Stimulated activated CD8-positive, alpha-beta memory T cell treated with anti-CD3 and anti-CD28 coated beads, Interleukin-7, amount 100 ng/mL, for 1 hour (primary cell): ENCODE measurements at places on chromosomes 6 and 20.

- DNase-seq = no peak
These were observed 1.1 kb downstream of the PTPRK start for GRCh38 chr6:128519132-128519930.

GRCh38 chr6:155499574-155499973 lies 43.9 kb upstream of the NOX3 start:
- DNase-seq = no peak

- no peak for DNase-seq
These were observed 839.4 kb downstream of the MAFB start for GRCh38 chr20:39849664-39850063.

GRCh38 chr20:62186887-62187866 lies 4.3 kb downstream of the MTG2 start:
- DNase-seq = no peak

- DNase-seq = no peak
These were observed 11.9 kb upstream of the ZFAND3 start for GRCh38 chr6:37807656-37808055.

DNA sequence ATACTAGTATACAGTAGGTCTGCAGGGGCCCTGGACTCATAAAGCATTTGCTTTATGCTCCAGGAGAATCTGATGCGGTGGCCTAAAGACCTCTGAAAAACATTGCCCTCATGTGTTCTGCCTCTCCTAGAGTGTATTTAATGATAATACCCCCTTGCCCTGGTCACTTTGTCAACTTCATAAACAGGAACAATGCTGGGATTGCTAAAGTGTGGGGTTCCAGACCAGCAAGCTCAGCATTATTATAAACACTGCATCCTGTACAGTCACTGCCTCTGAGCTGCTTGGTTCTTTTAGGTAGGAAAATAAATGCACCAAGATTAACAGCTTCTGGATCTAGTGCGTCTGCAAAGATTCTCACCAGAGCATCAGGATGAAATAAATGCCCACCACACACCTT lies 12.2 kb downstream of the TREM1 start:
- no peak for DNase-seq

- no peak for DNase-seq
These were observed 23.2 kb upstream of the TXNDC5 start for GRCh38 chr6:7933794-7934193.

- DNase-seq = no peak
These were observed 27.1 kb upstream of the SMOC2 start for GRCh38 chr6:168413856-168414255.

- peak; percentile 24 for DNase-seq
These were observed 265.0 kb downstream of the ADGRG6 start for GRCh38 chr6:142566628-142567396.

DNA sequence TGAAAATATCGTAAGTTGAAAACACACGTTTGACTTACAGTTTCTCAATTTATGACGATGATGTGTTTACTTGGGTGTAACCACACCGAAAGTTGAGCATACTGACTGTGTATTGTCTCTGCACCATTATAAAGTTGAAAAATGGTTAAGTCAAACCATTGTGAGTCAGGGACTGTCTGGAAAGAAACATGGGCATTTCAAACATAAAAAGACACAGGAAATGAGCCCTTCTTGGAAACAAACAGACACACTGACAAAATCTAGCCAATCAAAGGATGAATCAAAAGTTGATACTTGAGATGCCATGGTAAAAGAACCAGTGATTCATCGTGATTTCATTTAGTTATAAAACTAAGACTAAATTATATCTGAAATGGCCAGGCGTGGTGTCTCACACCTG lies 5.3 kb downstream of the POPDC3 start:
- no peak for DNase-seq

- DNase-seq = no peak
These were observed at the start of gene LY86 for GRCh38 chr6:6588064-6588923. Gene LY86, plus strand, starts transcription at chr6:6588720. Its CDS starts 15 bp downstream, at chr6:6588735.

GRCh38 chr20:3134151-3134550 lies 25.5 kb downstream of the FASTKD5 start:
- DNase-seq = no peak

DNA sequence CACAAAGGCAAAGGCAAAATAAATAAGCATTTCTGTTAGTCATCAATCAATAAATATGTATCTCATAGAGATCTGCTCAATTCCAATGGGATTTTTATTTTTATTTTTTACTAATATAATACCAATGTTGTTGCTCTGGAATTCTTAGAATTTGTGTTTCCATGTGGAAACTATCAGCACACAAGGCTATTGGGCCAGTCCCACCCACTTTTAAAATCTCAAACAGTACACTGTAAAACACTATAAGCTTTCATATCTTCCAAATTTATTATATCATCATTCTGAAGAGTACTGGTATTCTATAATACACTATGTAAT lies 563.8 kb upstream of the MARCKS start:
- no peak for DNase-seq

DNA sequence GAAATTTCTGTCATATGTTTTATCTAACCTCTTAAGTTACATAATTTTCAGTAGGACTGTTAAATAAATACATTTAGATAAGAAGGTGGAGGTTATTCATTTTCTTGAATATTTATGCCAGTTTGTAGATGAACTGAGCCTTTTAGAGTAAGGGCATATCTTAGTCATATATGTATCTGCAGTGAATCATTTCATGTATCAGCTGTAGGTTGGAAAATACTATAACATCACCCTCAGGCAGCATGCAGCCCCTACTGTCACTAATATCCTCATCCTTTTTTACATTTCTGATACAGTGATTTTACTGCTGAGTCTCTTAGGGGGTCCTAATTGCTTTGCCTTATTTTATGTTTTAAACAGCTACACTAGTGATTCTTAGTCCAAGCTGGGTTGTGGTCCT lies 19.5 kb upstream of the SUMO4 start:
- DNase-seq = no peak

- no peak for DNase-seq
These were observed 316.6 kb downstream of the RFPL4B start for GRCh38 chr6:112663698-112664097.

DNA sequence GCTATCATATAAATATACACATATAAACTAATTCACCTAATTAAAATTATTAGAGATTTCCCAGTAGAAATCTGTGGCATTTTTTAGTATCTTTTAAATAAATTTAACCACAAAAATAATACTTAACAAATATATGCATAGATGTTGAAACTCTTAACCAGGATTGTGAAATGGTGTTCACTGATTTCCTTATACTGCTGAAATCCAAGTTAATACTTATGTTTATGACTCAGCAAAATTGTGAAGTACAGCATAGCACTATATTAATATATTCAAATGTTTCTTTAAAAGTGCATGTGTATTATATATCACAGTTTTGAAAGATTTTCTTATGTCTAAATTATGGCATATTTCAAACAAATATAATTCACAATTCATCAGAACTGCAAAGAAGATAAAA lies 328.2 kb upstream of the MANEA start:
- no peak for DNase-seq

DNA sequence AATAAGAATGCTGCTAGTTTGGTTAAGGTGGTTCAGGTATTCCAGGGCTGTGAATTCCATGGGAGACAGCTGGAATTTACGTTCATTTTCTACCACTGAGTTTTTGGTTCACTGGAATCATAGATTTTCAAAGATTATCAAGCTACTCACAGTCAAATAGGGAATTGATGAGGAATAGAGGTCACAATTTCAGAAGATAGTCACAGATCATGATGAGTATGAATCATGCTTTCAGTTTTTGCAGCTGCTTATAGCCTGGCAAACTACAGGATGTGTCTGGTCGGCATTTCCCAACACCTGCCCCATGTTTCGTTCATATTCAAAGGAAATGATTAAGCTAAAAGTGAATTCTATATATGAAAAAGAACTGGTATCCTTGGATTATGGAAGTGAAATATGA lies 58.7 kb downstream of the BCKDHB start:
- DNase-seq = no peak

DNA sequence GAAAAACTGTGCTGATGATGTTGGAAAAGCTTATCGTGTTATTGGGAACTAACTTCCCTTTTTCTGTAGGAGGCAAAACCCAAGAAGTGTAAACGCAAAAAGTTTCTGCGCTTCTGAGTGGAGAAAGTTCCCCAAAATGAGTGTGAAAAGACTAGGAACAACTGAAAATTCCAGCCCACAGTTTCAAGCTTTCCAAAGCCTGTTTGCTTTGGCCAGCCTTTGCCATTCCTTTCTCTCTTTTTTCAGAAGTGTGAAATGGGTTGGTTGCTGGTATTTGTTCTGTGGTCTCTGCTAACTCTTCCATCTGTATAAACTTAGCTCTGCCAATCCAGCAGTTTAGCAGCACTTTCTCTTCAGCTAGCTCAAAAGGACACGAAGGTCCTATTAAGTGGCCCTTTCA lies 491.3 kb downstream of the MAFB start:
- no peak for DNase-seq

DNA sequence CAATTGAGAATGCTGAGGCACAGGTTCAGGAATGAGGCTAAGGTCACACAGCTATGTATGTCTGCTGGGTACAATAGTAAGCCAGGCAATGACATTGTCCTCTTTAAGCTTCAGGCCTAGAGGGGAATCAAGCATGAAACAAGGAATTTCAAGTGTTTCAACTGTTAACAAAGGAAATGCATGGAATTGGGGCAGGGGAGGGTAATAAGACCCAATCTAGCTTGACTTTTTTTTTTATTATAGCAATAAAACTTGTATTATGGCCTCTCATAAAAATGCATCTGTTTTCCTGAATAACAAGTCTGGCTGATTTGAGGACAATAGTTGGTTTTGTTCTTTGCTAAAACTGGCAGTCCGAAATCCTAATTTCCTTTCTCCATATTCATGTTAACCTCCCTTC lies 336.7 kb downstream of the CBLN4 start:
- no peak for DNase-seq

- no peak for DNase-seq
These were observed 15.4 kb downstream of the ZSCAN12 start for GRCh38 chr6:28384143-28384533.

DNA sequence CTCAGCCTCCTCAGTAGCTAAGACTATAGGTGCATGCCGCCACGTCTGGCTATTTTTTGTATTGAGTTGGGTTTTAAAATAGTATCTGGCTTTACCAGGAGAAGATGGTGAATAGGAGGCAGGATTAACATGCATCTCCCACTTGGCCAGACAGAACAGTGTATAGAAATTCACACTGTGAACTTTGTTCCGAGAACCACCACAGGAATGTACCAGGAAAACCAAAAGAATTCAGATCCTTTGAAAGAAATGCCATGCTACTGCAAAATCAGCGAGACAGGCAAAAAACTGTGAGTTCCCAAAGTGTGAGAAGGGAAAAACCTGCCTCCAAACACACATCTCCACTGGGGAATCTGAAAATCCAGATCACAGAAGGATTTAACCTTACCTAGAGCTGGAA lies 327.6 kb downstream of the NKAIN2 start:
- DNase-seq = no peak

DNA sequence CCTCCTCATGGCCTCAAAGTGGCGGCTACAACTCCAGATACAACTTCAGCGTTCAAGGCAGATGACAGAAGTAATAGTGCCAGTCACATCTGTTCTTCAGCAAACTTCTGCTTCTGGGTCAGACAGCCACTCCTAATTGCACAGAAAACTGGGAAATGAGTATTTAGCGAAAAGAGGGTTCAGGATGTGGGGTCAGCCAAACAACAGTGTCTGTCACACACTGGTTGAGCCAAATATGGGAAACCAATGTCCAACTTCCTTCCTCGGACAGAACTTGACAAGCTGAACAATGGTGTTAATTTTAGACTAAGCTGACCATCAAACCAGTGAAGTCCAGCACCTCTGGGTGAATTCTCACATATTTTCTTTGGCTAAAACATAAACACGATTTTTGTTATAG lies 22.1 kb downstream of the NUDT3 start:
- no peak for DNase-seq

- DNase-seq = no peak
These were observed 27.1 kb upstream of the BEND6 start for GRCh38 chr6:56927538-56928453.

GRCh38 chr6:37623666-37624065 lies 74.0 kb downstream of the MDGA1 start:
- no peak for DNase-seq
